ENCODE measurements at places on chromosomes 6 and 20.

GRCh38 chr6:16757332-16757731, 3.9 kb downstream of the ATXN1 start:
- no peak for DNase-seq

- DNase-seq: no peak
These were observed 561.3 kb downstream of the DHX35 start for GRCh38 chr20:39523405-39523804.

DNA sequence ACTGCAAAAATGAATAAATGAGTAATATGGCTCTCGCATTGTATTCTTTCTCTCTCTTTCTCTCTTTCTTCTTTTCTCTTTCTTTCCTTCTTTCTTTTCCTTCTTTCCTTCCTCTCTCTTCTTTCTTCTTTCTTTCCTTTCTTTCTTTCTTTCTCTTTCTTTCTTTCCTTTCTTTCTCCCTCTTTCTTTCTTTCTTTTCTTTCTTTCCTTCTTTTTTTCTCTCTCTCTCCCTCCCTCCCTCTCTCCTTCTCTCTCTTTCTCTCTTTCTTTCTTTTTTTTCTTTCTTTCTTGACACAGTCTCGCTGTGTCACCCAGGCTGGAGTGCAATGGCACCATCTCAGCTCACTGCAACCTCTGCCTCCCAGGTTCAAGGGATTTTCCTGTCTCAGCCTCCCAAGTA, 20.3 kb upstream of the ELOVL5 start:
- DNase-seq: no peak

- no peak for DNase-seq
These were observed 118.4 kb upstream of the LY86 start for GRCh38 chr6:6470123-6470522.

DNA sequence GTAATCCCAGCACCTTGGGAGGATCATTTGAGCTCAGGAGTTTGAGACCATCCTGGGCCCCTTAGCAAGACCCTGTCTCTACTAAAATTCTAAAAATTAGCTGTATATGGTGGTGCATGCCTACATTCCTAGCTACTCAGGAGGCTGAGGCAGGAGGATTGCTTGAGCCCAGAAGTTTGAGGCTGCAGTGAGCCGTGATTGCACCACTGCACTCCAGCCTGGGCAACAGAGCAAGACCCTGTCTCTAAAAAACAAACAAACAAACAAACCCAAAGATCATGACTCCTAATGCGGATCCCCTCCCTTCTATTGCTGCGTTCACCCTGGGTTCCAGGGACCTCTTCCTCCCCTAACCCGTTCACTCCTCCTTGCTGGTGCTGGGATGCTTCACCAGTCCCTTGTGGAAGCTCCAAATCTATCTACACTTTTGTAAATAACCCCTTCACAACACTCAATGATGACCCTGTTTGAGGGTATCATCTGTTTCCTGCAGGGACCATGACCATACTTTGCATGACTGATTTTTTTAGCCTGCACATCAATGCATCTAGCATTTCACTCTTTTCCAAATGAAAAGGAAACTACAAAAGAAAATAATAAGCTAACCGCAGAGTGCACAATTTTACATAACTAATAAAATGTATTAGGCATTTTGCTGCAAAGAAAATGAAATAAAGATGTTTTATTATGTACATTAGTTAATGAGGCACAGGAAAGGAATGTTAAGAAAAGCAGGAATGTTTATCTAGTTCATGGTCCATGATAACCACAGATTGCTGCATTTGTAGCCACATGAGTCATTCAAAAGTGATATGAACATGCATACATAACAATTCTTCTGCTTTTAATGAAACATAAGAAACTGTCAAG, 30.5 kb upstream of the IPCEF1 start:
- DNase-seq: no peak
